Cardiac muscle cell (in vitro differentiated cells and primary cell): ENCODE measurements at places on chromosomes 7 and 10.

DNA sequence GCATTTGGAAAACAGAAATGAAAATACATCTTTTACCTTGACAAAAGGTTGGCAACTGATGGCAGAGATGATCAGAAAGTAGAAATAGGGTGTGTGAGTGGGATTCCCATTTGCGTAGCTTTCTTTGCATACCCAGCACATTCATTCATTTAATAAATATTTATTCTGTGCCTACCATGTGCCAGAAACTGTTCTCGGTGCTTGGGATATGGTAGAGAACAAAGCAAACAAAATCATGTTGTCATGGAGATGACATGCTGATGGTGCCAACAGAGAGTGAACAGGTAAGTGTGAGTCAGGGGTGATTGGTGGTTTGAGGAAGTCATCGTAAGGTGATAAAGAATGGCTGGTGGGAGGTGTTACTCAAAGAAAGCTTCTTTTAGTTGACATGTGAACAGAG lies 45.4 kb downstream of the CACNB2 start:
- DNase-seq: no peak

- no peak for DNase-seq
Observed at GRCh38 chr7:41693150-41693997, 9.5 kb downstream of the INHBA start.

GRCh38 chr10:129852829-129853561 lies 111.1 kb downstream of the EBF3 start:
- DNase-seq: no peak

DNA sequence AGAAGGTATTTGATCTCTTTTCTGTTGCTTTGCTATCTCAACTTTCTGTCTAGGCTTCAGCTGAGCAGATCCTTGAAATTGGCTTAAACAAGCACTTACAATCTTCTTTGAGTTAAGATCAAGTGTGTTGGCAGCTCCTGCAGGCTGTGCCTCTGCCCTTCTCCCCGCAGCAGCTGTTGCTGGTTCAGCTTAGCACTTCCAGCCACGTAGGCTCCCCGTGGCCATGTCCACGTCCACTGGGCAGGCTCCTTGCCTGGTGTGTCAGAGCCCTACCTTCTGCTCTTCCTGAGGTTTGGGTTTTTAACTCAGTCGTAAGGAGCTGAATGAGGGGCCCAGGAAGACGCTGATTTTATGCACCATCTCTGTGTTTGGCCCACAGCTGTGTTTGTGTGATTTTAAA lies 47.2 kb downstream of the CAMK1D start:
- no peak for DNase-seq

DNA sequence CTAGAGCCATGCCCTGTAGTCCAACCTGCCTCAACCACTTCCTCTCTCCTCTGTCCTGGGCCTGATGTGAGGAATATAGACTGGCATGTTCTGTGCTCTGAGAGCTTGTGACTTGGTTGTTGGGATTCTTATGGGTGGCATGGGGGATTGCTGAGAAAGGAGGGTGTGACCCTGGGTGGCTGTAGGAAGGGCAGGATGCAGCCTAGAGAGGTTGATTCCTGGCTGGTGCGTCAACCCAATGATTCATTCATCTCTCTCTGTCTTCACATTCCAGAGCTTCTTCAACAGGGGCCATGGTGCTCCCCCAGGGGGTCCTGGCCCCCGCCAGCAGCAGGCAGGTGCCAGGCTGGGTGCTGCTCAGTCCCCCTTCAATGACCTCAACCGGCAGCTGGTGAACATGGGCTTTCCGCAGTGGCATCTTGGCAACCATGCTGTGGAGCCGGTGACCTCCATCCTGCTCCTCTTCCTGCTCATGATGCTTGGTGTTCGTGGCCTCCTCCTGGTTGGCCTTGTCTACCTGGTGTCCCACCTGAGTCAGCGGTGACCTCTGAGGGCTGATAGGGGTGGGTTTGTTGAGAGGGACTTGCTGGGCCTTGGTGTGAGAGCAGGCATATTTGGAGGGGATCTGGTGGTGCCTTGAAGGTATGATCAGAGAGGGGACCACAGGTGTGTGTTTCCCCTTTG lies 2.6 kb downstream of the FAM241B start:
- DNase-seq: no peak

- no peak for DNase-seq
Observed at GRCh38 chr7:41817386-41817785, 114.5 kb upstream of the INHBA start.
